Dorsolateral prefrontal cortex (tissue), 122 donors: ENCODE measurements at places on chromosomes 2 and 18. TPM values are rescaled to one million over a fixed set of nuclear protein-coding genes. Genes with fewer than 3 reads are reported as not detected.

- no peak for DNase-seq
- no peak overlapping the region for H3K4me3 ChIP-seq
- no peaks in the 10 kb centered on the region for H3K27me3 ChIP-seq
These were observed 14.4 kb upstream of the TMEM131 start for GRCh38 chr2:98009887-98010760.

The RNF152 gene
- 49.9 TPM for total RNA-seq

The PIAS2 gene
- total RNA-seq: 84.4 TPM

The MC4R gene
- 2.2 TPM for total RNA-seq
